DMS53 (cell line): ENCODE measurements at places on chromosomes 6 and 20.

GRCh38 chr6:44435500-44435899, 48.0 kb downstream of the CDC5L start:
- no peak for DNase-seq

DNA sequence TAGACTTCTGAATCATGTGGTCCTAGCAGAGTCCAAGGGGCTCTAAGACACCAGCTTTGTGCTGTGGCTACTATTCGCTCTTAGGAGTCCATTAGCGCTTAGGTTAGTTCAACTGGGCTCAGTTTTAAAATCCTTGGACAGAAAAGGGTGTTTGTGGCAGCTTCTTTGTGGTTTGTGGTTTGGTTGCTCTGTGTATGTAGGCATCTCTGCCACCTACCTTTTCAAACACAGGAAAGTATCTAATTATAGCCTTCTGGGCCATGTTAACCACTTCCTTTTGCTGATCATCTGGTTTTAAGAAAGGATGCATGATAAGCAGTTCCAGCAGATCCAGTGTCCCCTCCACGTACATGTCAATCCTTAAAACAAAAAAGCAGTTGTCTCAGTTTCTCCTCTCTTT, 10.8 kb downstream of the GSTA4 start:
- DNase-seq = no peak

- no peak for DNase-seq
These were observed 23.3 kb downstream of the EDN3 start for GRCh38 chr20:59323731-59324130.

DNA sequence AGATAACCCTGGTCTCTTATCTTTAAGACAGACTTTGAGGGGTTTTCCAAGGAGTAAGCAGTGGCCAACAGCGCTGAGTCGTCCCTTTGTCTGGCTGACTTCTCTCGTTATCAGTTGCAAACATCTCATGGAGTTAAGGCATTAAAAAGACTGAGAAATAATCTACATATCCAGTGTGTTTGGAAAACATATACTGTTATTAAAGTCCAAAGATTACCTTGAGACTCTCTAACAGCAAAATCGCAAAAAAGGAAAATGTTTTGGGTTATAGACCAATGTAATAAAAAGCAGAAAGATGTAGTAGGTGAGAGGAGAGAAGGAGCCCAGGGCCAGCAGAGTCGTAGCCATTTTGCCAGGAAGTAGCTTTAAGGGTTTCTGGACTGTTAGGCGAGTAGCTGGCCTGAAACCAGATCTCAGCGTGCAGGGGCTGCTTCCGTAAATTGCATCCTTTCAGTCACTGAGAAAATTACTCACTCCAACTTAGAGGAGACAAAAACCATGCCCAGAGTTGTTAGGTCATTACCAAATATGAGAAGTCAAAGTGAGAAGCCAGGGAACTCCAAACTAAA, 24.6 kb downstream of the MYLK4 start:
- no peak for DNase-seq

GRCh38 chr20:1465470-1466210, 1.0 kb downstream of the NSFL1C start:
- peak; percentile 33 for DNase-seq

- no peak for DNase-seq
These were observed 223.6 kb downstream of the TTLL2 start for GRCh38 chr6:167548451-167548850.

DNA sequence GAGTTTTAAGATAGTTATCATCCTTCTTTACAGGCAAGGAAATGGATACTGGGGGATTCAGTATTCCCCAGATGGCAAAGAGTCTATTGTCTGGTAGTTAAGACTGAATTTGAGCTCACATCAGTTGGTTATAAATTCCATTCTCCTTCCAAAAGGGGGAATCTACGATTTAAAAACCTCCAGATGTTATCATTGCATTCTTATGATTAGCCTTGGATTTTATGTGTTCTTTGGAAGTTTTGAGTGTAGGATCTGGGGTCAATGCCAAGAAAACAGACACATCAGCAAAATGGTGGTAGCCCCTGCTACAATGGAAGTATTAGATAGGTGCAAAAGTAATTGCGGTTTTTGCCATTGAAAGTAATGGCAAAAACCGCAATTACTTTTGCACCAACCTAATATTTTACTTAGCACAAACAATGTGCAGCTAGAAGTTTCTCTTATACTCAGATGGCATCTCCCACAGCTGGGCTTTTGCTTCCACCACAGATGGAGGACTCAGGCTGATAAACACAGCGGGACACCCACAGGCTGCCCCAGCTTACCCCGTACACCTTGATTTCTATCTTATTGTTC, 168.2 kb upstream of the RIN2 start:
- DNase-seq = no peak

GRCh38 chr6:169163411-169163901, 90.2 kb downstream of the THBS2 start:
- DNase-seq = no peak

GRCh38 chr6:43199912-43200311, 17.9 kb downstream of the CUL9 start:
- no peak for DNase-seq

GRCh38 chr20:38751360-38751976, 3.2 kb downstream of the ACTR5 start:
- DNase-seq = peak; percentile 61

DNA sequence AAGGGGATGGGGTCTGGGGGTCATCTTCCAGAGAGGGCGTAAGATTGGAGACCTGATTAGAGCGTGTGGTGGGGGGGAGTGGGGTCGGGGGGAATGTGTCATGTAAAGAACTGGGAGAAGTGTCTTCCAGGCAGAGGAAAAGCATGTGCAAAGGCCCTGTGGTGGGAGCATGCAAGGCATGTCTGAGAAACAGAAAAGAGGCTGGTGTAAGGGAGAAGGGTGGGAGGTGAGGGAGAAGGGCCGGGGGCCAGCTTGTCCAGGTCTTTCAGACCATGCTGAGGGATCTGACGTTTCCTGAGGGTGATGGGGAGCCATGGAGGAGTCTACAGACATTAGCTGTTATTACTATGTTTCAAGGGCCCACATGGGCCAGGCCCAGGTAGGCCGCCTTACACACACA, 30.4 kb upstream of the FKBP1A start:
- no peak for DNase-seq

- no peak for DNase-seq
These were observed 135.0 kb upstream of the AFDN start for GRCh38 chr6:167691533-167692312.

- DNase-seq = no peak
These were observed 31.9 kb upstream of the PRSS35 start for GRCh38 chr6:83480470-83480869.

GRCh38 chr6:37033255-37033654, 27.8 kb downstream of the FGD2 start:
- no peak for DNase-seq

- DNase-seq = no peak
These were observed 1.1 kb downstream of the RNF114 start for GRCh38 chr20:49937027-49937929.

GRCh38 chr6:65988006-65988405, 281.0 kb upstream of the EYS start:
- DNase-seq = no peak

- DNase-seq = peak; percentile 78
These were observed 106.9 kb downstream of the TRDN start for GRCh38 chr6:123529843-123530242.

DNA sequence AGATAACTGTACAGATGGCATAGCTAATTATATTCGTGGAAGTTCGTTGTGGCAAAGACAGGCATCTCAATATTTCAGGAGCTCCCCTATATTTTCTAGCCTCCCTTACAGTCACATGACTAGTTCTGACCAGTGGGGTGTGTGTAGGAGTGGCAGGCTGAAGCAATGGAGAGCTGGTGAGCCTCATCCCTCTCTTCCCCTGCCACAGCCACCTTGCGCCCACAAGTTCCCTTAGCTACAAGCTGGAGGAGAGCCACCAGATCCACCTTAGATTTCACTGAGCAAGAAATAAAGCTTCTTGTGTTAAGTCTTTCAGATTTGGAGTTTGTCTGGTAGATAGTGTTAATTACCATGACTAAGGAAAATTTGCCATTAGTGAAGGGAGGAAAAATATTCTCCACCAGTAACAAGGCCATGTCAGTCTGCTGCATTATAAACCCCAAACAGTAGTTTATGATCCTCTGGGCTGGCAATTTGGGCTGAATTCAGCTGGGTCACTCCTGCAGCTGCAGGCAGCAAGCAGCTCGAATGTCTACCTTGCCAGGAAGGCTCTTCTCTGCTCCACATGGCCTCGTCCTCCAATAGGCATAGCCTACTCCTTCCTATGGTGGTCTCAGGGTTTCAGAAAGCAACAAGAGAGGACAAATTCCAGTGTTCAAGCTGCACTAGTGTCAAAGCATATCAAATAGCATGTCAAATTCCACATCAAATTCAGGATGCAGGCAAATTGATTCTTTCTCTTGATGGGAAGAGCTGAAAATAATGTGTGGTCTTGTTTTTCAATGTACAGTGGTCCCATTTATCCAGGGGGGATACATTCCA, 7.4 kb upstream of the RBCK1 start:
- peak; percentile 53 for DNase-seq

DNA sequence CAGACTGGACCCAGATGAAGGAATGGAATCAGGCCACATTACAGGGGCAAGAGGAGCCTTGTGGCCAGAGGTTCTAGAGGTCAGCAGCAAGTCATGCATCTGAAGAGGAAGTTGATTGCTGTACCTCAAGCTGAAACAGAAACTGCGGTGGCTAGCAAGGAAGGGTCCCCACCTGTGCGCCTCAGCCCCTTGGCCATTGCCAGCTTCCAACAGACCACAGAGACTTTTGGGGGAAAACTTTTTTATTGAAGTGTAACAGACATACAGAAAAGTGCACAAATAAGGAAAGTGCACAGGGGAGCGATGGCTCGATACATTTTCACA, 26.8 kb upstream of the SLC9A8 start:
- DNase-seq = no peak

- DNase-seq = no peak
These were observed 139.6 kb downstream of the EYA4 start for GRCh38 chr6:133380723-133381122.
